ENCODE measurements at places on chromosomes 1 and 21.
A peak's percentile ranks its signal among the peaks of the same experiment; 100 is the strongest.

DNA sequence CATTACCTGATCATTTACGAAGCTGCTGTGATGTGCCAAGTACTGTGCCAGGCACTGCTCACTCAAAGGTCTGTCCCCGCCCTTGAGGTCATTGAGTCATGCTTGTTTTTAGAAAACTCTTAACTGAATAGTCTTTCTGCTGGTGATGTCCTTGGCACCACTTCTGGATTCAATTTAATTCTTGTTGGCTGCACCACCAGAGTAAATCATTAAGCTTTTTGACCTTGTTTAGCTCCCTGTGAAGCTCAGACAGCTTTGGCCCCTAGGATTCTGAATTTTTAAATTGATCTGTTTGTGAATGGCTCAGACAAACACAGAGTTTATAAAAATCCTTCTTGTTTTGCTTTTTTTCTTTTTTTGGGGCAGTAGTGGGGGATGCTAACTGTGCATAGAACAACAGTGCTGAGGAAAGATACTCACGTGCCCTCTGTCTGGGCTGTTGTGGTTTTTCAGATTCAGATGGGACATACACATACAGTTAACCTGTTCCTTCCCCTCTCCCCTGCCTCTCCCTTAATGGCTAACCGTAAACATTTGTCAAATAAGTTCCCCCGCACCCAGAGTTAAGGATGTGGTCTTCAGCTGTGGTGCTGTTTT is 67.6 kb downstream of the MTR start:
- DNase-seq: peak; percentile 46

DNA sequence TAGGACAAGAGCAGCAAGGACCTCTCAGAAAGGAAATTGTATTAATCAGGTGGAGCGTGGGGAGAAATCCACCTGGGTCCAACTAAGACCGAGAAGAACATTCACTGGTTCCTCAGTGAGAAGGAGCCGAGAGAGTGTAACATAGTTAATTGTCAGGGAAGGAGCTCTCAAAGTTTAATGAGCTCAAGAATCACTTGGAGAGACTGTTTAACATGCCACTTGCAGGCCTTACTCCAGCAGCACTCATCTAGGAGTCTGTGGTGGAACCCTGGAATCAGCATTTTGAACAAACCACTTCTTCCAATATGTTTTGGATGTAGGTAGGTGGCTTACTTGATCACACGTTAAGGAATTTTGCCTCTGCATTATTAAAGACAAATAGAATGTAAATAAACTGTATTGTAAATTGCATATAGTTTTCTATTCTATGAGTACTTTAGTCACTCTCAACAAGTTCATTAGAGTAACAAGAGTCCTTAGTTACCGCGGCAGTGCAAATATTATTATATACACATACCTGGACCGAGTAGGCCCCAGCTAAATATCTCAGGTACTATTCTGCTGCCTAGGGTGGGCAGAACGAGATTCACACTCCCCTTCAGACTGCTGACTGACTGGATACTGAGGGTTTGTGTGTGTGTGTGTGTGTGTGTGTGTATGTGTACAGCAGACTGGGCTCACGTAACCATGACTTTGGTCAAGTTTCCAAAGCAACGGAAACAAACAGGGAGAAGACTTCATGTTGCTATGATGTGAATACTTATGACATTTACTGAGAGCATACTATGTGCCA is 203.2 kb upstream of the USP24 start:
- no peak for DNase-seq

DNA sequence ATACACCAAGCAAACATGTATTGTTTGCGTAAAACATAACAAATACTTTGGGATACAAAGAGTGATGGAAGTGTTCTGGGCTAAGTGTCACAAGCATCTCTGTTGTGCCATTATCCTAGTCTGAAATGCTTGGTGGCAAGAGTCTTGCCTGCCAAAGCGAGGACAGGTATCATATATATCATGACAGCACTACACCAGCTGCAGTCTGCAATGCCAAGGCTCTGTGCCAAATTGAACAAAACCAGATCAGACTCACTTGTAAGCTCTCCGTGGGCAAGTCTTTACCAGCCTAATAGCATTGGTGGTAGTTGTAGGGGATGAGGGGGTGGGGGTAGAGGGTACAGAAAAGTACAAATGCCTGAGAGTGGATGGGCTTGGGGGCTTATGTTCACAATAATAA is 119.2 kb downstream of the RWDD3 start:
- no peak for DNase-seq

- DNase-seq: no peak
These were observed 6.5 kb downstream of the PGLYRP4 start for GRCh38 chr1:153342178-153342577.

DNA sequence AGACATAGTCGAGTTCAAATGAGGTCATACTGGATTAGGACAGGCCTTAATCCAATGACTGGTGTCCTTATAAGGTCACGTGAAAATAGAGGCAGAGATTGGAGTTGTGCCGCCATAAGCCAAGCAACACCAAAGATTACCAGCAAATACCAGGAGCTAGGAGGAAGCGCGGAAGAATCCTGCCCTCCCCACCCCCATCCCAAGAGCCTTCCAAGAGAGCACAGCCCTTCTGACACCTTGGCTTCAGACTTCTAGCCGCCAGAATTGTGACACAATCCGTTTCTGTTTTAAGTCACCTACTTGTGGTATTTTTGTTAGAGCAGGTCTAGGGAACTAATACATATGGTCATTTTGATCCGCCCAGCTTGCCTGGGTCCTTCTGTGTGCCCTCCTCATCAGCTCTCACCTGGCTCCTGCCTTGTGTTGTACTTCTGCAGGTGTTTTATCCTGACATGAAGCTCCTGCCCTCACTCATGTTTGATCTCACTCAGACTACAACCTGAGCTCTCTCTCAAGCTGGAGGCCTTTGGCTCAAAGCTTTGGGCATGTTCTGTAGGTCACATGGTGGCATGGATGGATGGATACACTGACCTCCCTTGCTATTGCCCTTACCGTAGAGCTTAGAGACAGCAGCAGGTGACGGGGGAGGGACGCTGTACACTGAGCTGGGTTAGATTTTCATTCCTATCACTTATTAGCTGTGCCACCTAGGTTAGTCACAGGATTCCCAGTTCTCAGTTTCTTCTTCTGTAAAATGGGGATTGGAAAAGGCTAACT is 10.7 kb upstream of the NUAK2 start:
- DNase-seq: no peak

GRCh38 chr21:43637530-43638158 is 21.6 kb downstream of the HSF2BP start:
- no peak for DNase-seq

DNA sequence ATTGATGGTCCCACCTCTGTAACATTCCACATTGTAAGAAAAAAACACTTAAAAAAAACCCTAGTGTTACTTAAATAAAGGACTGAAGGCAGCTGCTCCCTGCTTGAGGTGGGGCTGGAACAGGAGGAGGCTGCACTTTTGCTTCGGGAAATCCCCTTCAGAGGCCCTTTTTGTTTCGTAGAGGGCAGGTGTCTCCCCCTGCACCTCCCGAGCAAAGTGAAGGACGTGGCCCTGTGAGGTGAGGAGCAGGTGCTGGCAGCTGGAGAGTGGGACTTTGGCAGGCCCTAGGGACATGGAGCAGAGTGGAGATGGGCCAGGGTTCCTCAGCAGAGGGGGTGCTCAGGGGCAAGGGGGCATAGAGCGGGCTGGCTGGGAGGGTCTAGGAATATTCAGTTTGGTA is 33.4 kb upstream of the WNT4 start:
- DNase-seq: no peak

GRCh38 chr1:50415235-50416149 is 7.8 kb downstream of the DMRTA2 start:
- no peak for DNase-seq

DNA sequence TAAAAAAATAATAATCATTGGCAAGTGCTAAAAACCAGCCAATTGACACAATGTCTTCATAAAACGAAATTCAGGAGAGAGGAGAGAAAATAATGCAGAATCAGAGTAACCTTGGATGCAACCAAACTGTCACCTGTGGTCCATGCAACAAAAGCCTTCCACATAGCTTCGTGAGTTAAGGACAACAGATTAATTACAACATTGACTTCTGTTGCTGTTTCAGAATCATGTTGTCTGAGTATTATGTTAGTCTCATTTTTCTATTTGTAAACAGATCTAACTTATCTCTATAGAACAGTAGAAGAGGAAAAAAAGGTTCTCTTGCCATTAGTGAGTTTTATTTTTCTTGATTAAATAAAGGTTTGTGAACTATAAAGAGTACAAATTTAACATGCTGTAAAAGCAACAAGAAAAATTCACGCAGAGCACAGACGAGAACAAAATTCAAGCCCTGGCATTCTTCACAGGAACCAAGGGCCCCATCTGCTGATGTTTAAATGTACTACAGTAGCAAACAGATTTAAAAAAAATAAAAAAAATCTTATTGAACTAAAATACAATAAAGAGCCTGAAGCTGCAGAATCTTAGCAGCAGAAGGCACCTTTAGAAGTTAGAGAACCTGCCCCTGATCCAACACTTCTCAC is 381.1 kb upstream of the PKN2 start:
- DNase-seq: no peak

GRCh38 chr1:204507317-204508105 is 8.7 kb upstream of the MDM4 start:
- no peak for DNase-seq

DNA sequence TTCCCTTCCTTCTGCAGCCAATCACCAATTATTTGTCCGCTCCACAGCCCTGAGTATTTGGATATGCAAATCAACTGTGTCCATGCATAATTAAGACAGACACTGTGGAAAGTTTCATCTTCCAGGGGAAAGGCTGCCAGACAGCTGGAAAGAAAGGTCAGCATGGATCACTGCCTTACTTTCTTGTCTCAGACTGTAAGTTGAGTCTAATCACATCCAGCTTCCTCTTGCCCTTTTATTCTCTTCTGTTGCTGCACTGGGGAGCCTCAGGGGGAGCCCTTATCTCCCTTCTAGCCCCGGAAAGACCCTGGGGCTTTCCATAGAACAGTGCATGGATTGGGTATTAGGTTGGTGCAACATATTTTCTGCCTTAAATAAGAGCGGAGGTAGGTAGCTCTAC is 182.9 kb downstream of the OMA1 start:
- no peak for DNase-seq

GRCh38 chr1:39409055-39409816 is 82.2 kb upstream of the BMP8A start:
- DNase-seq: no peak

DNA sequence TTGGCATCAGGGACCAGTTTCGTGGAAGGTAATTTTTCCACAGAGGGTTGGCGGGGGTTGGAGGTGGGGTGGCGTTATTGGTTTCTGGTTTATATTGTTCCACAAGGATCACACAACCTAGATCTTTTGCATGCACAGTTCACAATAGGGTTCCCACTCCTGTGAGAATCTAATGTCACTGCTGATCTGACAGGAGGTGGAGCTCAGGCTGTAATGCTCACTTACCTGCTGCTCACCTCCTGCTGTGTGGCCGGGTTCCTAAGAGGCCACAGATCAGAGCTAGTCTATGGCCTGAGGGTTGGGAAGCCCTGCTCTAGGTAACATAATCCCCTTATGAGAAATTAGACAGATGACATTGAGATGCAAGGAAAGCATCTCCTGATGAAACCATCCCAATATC is 12.6 kb downstream of the GBP5 start:
- no peak for DNase-seq

GRCh38 chr1:19720973-19721372 is 56.3 kb downstream of the HTR6 start:
- DNase-seq: no peak

GRCh38 chr1:182484067-182484466 is 34.1 kb downstream of the RGSL1 start:
- DNase-seq: no peak

- no peak for DNase-seq
These were observed 680 bp upstream of the CNN3 start for GRCh38 chr1:94927405-94928175.

- DNase-seq: no peak
These were observed 1.7 kb downstream of the MPZ start for GRCh38 chr1:161307892-161308638.

- no peak for DNase-seq
These were observed 4.0 kb upstream of the LHX8 start for GRCh38 chr1:75129983-75130789.

DNA sequence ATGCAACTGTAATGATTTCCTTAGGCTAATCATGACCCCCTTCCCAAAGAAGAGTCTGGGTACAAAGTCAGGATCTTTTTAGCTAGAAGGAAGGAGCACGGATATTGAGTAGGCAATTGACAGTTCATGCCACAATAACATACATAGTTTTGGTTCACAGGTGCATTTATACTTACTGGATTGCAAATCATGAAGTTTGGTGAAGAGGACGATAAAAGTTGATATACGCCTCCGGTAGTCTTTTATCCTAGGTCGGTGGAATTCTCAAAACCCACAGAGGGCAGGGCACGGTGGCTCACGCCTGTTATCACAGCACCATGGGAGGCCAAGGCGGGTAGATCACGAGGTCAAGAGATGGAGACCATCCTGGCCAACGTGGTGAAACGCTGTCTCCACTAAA is 265.4 kb upstream of the PRMT6 start:
- DNase-seq: no peak

DNA sequence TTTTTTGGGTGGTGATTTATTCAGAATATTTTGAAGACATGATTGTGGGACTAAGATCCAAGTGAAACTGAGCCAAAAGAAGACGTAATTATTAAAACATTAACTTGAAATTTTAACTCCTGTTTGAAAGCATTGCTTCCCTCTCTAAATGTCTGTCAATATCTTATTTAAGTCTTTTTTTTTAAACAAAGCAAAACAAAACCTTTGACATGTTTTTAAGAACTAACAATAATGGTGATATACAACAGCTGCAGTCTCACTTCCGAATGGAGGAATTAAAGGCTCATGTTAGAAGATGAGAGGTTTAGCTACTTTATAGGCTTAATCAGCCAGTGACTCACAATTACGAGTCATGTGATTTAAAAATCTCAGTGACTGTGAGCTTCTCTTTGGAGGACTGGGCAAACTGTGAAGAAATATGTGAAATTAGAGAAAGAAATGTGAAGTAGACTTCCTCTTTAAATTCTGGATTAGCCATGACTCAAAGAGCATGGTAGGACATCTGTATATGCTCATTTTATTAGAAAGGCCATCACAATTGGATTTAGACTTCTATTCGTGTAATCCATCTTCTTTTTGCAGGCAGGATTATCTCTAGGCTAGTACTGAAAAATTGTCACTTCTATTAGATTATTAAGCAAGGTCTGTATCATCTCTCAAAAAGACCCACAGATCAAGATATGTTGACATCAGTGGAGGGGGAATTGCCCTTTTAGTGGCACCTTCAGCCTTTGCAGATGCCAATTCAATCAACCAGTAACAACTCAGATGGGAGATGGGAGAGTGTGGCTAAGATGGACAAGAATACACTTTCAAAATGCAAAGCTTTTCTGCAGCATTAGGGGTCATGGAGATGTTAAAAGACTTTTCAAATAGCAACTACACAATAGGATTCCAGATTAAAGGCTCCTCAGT is 28.7 kb downstream of the KCNA3 start:
- no peak for DNase-seq

- DNase-seq: no peak
These were observed 2.1 kb upstream of the FCRLB start for GRCh38 chr1:161719325-161719611.
